ENCODE measurements at places on chromosomes 7 and 10.
A peak's percentile ranks its signal among the peaks of the same experiment; 100 is the strongest.

GRCh38 chr10:133613699-133614098 lies 12.9 kb downstream of the FRG2B start:
- no peak for DNase-seq

- DNase-seq, result no peak
Measured at GRCh38 chr7:153920897-153921296, 131.3 kb upstream of the DPP6 start.

DNA sequence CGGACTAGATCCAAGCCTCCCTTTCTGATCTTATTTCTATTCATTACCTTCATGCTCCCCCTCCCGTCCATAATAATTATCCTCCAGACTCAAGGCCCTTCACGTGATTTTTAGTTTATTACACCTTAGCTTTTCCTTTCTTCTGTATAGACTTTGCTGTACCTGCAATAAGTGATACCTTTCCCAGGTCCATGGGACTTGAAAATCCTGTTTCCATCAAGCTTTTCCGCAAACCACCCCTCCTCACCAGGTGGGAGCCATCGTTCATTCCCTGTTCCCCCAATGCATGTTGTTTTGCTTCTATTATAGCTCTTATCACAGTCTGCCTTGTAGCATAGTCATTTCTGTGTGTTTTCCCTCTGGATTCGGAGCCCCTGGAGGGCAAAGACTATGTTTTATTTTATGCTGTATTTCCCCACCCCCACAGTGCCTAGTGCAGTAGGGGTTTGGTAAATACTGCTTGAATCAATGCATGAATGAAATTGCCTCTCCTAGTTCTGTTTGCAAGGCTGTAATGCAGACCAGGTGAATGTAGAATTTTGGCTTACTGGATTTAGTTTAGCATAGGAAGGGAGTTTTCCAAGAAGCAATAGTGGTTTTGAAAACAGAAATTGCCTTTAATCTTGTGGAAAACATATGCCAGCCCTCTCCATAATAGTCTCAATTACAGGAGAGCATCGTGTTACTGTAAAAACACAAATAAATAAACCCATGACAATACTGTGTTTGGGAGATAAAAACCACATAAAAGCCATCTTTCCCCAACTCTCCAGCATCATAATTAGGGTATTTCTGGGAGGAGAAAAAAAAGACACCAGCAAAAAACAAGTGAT lies 213.4 kb downstream of the AUTS2 start:
- no peak for DNase-seq

DNA sequence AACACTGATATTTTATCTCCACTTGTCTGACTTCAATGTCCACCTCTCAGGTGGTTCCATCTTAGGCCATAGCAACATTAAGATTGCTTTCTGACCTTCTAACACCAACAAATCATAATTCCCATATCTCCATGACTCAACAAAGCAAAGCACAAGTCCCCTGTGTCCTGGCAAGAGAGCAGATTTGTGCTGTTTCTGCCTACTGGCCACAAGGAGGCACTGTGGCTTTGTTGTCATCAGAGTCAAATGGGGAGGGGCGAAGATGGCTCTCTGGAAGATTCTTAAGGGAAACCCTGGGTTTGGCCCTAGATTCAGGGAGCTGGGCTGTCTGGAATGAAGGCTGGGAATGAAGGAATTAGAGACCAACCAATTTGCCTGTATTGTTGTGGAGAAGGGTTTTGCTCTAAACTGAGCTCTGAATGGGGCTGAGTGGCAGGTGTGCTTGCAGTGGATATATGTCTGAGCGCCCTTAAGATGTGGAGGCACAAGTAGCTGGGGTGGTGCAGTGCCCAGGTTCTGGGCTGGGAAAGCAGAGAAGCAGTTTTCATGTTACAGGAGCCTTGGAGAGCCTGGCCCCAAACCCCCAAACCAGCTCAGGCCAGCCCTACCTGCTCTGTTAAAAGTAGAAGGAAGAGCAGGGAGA lies 154.8 kb upstream of the PRSS58 start:
- peak; percentile 74 for DNase-seq

DNA sequence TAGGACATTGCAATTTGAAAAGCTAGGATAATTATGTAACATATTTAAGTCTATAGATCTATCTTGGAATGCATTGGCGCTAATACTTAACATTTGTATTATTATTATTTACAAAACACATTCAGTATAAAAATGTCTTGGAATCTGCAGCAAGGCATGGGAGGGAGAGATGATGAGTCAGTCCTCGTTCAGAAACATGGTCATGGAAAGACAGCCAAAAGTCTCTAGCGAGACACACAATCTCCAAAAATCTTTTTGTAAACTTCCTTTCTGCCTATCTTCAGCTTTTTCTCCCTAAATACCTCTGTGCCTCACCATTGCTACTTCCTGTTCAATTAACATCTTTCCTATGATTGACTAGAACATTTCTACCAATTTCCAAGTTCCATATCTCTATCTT lies 188.4 kb upstream of the CACNA2D1 start:
- no peak for DNase-seq

GRCh38 chr7:98559958-98560357 lies 57.1 kb upstream of the NPTX2 start:
- no peak for DNase-seq

DNA sequence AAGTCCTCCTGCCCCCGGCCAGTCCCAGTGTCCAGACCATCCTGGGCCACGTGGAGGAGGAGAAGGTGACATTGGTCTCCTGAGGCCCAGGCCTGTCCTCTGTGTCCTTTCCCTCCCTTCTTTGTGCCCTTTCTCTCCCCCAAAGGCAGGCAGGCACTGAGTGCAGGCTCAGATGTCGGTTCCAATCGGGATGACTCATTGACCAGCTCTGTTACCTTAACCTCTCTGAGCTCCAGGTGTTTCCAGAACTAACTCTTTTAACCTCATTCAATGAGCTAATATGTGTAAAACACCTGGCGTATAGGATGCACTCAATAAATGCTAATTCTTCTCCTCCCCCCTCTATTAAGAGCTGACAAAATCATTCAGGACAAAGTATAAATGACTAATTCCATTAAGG lies 25.7 kb downstream of the MACROH2A2 start:
- DNase-seq, result no peak

DNA sequence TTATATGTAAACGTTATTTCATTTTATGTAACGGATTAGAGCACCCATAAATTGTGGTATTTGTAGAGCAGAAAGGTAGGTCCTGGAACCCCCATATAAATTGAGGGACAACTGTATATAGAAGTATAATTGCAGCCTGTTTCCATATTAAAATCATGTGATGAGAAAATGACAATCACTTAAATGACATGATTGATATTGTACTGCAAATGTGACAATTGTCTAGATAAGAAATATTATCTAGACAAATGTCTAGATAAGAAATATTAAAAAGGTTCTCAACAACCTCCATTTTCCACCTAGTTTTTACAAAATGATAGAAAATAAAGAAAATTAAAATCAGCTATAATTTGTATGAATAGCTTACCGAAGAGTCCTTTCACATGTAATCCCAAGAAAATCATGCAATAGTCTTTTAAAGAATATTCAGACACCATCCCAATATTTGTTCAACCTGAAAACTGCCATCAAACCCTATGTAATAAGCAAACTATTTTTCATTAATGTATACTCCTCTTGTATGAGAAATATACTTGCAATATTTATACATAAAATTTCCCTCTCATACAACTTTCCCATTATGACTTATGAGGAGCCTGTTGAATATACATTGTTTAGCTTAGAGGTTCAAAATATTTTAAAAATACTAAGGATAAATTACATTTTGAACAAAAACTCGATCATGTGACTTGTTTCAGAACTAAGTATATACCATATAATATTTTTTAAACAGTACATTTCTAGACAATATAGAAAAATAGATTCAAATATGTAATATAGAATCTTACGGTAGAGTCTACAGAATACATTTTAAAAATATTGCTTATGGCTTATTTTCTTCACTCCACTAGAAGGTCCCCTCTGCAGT lies 153.2 kb downstream of the CRPPA start:
- DNase-seq, result no peak

DNA sequence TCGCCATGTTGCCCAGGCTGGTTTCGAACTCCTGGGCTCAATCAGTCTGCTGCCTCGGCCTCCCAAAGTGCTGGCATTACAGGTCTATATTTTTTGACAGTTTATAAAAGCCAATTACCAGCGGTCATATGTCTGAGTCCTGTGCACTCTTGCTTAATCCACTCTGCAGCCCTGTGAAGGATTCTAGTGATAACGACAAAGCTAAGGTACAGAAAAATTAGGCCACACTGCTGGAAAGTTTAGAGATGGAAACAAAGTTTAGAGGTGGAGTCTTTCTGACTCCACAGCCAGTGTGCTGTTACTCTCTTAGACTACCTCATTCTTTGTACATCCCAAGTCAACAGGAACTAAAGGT lies 707 bp downstream of the PTER start:
- DNase-seq, result no peak

DNA sequence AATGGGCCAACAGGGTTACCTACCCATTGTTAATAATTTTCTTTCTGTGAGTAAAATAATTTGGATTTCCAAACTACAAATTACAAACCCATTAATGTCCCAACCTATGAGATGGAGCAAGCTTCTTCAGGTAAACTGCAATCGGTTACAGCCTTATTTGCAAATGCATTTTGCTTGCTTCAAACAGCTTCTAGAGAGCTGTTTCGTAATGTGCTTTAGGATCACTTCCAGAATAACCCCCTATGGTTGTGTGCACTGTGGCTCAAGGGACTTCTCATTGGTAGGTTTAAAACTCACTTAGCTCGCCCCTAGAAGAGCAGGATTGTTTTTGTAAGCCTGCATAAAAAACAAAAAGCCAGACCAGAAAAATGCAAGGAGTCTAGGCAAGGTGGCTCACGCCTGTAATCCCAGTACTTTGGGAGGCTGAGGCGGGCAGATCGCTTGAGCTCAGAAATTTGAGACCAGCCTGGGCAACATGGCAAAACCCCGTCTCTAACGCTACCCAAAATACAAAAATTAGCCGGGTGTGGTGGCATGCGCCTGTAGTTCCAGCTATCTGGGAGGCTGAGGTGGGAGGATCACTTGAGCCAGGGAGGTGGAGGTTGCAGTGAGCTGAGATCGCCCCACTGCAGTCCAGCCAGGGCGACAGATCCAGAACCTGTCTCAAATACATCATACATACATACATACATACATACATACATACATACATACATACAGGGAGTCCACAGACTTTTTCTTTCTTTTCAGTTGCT lies 3.3 kb upstream of the MAP3K8 start:
- no peak for DNase-seq

DNA sequence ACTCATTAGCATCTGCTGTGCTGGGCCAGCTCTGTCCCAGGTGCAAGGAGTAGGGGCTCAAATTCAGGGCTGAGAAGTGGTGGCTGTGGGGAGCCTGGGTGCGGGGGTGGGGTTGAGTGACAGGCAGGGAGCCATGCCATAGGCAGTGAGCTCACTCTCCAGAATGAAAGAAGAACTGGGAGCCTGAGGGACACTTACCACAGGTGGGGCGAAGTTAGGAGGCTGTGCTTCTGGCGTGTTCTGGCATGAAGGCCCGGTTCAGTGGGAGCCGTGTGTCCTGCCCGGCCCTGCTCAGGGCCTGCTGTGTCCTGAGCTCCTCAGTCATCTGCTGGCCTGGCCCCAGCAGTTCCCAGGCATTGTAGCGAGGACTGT lies 62.5 kb downstream of the MKI67 start:
- DNase-seq, result no peak

DNA sequence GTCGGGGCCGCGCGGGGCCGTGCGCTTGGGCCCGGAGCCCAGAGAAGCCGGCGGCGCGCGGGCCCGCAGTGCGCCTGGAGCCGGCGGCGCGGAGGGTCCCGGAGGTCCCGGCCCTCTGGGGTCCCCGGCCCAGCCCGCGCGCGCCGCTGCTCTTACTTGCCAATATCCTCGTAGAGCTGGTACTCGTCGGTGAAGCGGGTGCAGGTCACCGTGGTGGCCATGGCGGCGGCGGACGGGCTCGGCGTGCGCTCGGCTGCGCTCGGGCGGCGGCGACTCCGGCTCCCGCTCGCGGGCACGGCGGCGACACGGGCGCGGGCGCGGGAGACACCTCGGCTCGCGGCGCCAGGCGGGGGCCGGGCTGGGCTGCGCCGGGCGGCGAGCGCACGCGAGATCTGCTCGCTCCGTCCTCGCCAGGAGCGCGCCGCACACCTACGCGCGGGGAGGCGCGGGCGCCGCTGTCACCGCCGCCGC lies at the start of gene CAMK2B:
TSS of gene CAMK2B (minus strand) at position 394 of the 471 bp plus-strand sequence. CDS start at position 221, 173 bp downstream.
- no peak for DNase-seq

- DNase-seq, result no peak
Measured at GRCh38 chr7:126696256-126697038, 556.3 kb downstream of the GRM8 start.

DNA sequence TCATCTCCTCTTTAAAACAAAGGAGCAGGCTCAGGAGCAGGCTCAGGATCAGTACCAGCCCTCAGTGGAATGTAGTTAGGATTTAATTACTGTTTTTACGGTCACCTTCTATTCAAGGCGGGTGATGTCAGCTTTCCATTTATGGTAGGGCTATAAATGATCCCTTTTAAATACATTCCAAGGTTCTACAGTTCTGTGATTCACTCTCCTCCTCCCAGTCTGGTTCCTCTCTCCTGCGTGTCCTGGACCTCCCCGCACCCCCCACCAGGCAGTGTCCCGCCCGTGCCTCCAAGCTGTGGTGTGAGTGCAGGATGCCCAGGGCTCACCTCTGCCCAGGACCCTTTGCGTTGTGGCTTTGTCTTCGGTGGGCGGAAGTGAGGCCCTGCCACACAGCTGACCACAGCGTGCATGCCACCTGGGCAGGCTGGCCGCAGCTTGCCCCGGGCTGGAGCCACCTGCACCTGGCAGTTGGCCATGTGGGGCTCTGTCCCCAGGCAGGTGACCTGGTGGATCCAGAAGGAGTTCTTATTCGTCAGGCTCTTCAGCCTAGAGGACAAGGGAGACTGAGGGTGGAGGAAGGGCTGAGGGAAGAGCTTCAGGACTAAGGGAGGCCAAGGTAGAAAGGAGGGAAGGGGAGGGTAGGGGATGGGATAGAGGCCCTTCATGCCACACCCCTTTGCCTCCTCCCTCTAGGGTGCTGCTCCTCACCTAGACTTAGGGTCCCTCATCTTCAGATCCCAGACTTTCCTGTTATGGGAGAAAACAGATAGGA lies 9.1 kb downstream of the LOXL4 start:
- no peak for DNase-seq

- DNase-seq, result peak; percentile 24
Measured at GRCh38 chr7:104982308-104983075, 31.5 kb upstream of the KMT2E start.

- no peak for DNase-seq
Measured at GRCh38 chr7:128253701-128254100, 12.6 kb downstream of the LEP start.

GRCh38 chr7:4692055-4692454 lies 10.0 kb downstream of the FOXK1 start:
- DNase-seq, result no peak

- DNase-seq, result peak; percentile 20
Measured at GRCh38 chr10:57579926-57580325, 687.8 kb downstream of the IPMK start.

DNA sequence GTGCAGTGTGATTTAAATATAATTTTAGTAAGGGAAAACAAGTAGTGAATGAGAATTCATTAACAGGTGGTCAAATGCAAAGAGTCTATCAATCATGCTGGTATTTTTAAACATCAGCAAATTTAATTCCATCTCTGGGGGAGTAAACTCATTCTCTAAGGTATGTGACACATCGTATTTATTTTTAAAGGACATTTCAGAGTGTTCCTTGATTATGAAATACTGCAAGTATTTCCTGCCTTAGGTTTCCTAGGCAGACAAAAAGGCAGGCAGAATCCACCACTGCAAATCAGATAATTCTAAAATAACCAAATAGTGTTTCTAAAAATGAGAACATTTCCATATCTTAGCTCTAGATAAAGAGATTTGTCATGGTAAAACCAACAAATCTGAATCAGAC lies 193.8 kb downstream of the LRRTM3 start:
- no peak for DNase-seq
